ENCODE measurements at places on chromosomes 1 and 21. TPM values are rescaled to one million over a fixed set of nuclear protein-coding genes. Genes with fewer than 3 reads are reported as not detected.

ADCY10 gene
- 0.45 TPM for total RNA-seq

NBPF8 gene
- 18.7 TPM for total RNA-seq

HLX gene
- 4.8 TPM for total RNA-seq

NPL gene
- total RNA-seq = 6.7 TPM

GPR37L1 gene
- not detected for total RNA-seq

STUM gene
- 0.67 TPM for total RNA-seq

TNFRSF8 gene
- not detected for total RNA-seq

TLR5 gene
- 11.6 TPM for total RNA-seq

CNIH3 gene
- 5.1 TPM for total RNA-seq

OLFML2B gene
- 18.4 TPM for total RNA-seq

MAGI3 gene
- total RNA-seq = 52.9 TPM

LCE2B gene
- total RNA-seq = not detected

CFAP74 gene
- total RNA-seq = not detected

KCNN3 gene
- 5.3 TPM for total RNA-seq

KCND3 gene
- total RNA-seq = 1.8 TPM

KCNK2 gene
- total RNA-seq = 22.6 TPM

NTNG1 gene
- total RNA-seq = 0.33 TPM

RBM11 gene
- total RNA-seq = 14.8 TPM

MROH7 gene
- total RNA-seq = 22.0 TPM

C4BPA gene
- total RNA-seq = not detected

EPHA2 gene
- total RNA-seq = 27.0 TPM

FBXO42 gene
- total RNA-seq = 24.3 TPM

C1QA gene
- 38.9 TPM for total RNA-seq

FCRLA gene
- not detected for total RNA-seq

CNR2 gene
- total RNA-seq = 0.49 TPM

SPRR2G gene
- total RNA-seq = not detected

AQP10 gene
- total RNA-seq = not detected

DEGS1 gene
- 93.0 TPM for total RNA-seq

MAP3K21 gene
- total RNA-seq = 12.4 TPM

ASPM gene
- total RNA-seq = 0.54 TPM

CD247 gene
- 1.4 TPM for total RNA-seq

TCEA3 gene
- 26.8 TPM for total RNA-seq

CAMK1G gene
- total RNA-seq = not detected

CNTN2 gene
- 0.20 TPM for total RNA-seq

LENEP gene
- not detected for total RNA-seq

TMIGD3 gene
- total RNA-seq = 0.89 TPM

RASSF5 gene
- total RNA-seq = 14.1 TPM

PRKCZ gene
- total RNA-seq = 53.0 TPM

CTSE gene
- total RNA-seq = 38.2 TPM

ATP1A2 gene
- 1.5 TPM for total RNA-seq

CYP4X1 gene
- 8.1 TPM for total RNA-seq

WDR64 gene
- not detected for total RNA-seq

OR2L3 gene
- not detected for total RNA-seq

TMEM63A gene
- total RNA-seq = 38.0 TPM

MAN1A2 gene
- total RNA-seq = 81.2 TPM

PSRC1 gene
- total RNA-seq = 2.6 TPM

TMEM269 gene
- total RNA-seq = 0.11 TPM

ASAP3 gene
- 75.7 TPM for total RNA-seq

COL11A1 gene
- total RNA-seq = 0.75 TPM

OR2L2 gene
- total RNA-seq = not detected

ZFP69B gene
- not detected for total RNA-seq

GNB1 gene
- 200 TPM for total RNA-seq

VWA5B1 gene
- not detected for total RNA-seq

ARMH1 gene
- total RNA-seq = 1.3 TPM

Data from thyroid gland (tissue), 4 donors.